ENCODE measurements at places on chromosomes 1 and 21.

- no peak for DNase-seq
Observed at GRCh38 chr21:29064850-29065481, 8.5 kb downstream of the CCT8 start.

DNA sequence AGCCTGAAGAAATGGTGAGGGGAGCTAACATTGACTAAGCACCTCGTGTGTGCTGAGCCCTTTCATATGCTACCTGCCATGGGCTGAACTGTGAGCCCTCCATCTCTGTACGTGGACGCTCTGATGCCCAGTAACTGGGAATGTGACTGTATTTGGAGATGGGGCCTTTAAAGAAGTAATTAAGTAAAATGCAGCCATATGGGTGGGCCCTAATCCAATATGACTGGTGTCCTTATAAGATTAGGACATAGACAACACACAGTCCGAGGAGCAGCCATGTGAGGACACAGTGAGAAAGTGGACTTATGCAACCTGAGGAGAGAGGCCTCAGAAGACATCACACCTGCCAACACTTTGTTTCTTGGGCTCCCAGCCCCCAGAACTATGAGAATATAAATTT lies 92.7 kb upstream of the ATP1B1 start:
- DNase-seq = no peak

DNA sequence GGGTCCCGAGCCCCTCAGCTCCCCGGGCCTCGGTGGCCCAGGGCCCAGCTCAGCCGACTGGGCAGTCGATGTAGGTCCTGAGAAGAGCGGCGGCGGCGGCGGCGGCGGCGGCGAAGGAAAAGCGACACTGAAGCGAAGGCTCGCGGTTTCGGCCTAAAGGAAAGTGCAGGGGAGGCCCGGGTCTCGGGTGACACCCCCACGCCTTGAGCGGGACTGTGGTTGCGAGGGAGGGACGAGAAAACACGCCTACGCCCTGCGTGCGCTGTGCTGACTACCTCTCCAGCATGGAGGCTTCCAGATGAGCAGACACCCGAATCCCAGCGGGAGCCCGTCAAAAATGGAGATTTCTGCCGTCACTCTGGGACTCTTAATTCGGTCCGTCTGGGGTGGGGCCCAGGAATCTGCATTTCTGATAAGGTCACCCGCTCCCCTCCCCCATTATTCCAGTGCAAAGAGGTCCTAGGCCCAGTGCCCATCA lies 31.2 kb downstream of the DNTTIP2 start:
- no peak for DNase-seq

GRCh38 chr1:18948048-18948912 lies 8.2 kb downstream of the IFFO2 start:
- DNase-seq = no peak
